Activated naive CD4-positive, alpha-beta T cell (primary cell): ENCODE measurements at places on chromosomes 4 and X.

GRCh38 chrX:22987452-22987851, 12.3 kb upstream of the DDX53 start:
- no peak for DNase-seq

GRCh38 chr4:10737337-10737736, 52.8 kb upstream of the CLNK start:
- DNase-seq, result no peak

DNA sequence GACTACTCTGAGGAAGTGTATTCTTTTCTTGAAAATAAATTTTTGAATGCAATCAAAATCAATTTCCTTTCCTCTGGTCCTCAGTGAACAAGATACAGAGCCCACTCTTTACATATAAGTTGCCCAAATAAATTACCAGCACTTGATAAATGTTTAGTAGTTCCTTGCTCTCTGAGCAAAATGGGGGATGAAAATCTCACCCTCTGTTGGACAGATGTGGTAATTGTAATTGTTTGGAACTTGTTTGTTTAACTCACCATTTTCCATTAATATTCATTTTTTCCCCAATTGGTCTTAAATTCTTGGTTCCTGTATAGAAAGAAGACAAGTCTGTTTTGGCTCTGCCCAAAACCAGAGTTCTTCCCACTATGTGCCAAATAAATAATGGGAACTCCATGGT, 146.3 kb downstream of the LDB2 start:
- DNase-seq, result no peak

- no peak for DNase-seq
Measured at GRCh38 chrX:109890910-109891502, 111.9 kb upstream of the TMEM164 start.

DNA sequence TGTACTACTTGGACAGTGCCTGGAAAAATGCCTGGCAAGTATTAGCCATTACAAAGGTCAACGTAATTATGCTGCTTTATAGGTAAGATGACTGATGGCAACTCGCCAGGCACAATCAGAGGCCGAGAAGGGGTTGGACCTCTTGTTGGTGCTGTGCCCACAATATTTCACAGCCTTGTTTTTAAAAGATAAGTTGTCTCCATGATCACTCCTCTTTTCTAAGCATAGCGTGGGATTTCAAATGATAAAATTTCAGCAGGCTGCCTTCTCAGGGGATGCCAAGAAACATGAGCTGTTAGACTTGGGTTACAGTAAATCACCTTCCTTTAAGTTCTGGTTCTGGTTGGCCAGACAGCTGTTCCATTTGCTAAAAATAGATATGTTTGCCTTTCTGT, 26.9 kb downstream of the HOPX start:
- no peak for DNase-seq

GRCh38 chrX:9396930-9397329, 67.9 kb upstream of the TBL1X start:
- DNase-seq, result no peak

- no peak for DNase-seq
Measured at GRCh38 chrX:23633834-23634580, 33.3 kb upstream of the PRDX4 start.

GRCh38 chr4:182194091-182194824, 48.9 kb upstream of the TENM3 start:
- DNase-seq, result no peak

DNA sequence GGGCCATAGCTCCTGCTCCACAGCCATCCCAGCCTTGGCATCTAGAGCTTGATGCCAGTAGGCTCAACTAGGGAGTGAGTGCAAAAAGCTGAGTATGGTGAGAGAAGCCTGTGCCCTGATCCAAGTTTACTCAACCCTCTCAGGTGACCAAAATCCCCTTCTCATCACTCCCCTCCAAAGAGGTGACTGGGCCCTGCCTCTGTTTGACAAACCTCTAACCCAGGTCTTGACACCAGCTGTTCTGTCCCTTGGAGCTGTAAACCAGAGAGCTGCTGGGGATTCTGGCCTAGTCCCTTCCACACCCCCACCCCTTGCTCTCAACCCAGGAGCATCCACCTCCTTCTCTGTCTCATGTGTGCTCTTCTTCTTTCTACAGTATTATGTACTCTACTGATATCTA, 73.5 kb downstream of the MSN start:
- DNase-seq, result no peak

GRCh38 chrX:13690836-13691235, 1.9 kb downstream of the RAB9A start:
- DNase-seq, result no peak

GRCh38 chr4:83860200-83860599, 324.3 kb downstream of the GPAT3 start:
- DNase-seq, result no peak

GRCh38 chr4:138300616-138301015, 58.5 kb upstream of the SLC7A11 start:
- no peak for DNase-seq

DNA sequence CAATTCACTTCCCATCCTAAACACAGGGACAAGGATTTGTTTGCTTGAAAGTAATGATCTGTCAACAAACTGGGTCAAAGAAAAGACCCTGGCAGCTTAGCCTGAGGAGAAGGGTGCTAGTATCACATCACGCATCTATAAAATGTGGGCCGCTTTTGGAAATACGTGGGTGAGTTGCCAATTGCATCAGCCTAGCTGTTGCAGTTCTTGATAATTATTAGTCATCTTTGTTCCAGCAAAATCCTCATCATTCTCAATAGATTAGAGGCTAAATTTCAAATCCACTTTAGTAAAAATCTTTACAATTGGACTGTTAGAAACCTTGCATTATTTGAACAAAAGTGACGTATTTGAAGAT, 33.6 kb upstream of the TAPT1 start:
- DNase-seq, result no peak

GRCh38 chr4:185903205-185903604, 91.2 kb upstream of the SORBS2 start:
- no peak for DNase-seq

GRCh38 chr4:7873881-7874280, 65.8 kb downstream of the AFAP1 start:
- DNase-seq, result no peak

GRCh38 chr4:74309223-74309622, 953 bp downstream of the EPGN start:
- no peak for DNase-seq

DNA sequence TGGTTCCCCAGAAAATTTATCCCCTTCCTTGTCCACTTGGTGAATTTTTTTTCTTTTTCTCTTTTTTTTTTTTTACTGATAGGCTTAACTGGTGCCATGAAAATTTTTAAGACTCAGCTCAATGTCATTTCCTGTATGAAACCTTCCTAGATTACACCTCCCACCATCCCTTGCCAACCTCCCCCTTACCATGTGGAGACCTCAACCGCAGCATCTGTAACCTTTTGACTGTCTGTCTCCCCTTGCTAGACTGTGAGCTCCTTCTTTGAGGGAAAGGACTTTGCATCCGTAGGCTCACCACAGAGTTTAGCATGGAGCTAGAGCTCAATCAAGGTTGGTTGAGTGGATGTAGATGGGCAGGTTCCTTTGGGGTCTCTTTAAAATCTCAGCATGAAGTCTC, 5.2 kb upstream of the PGRMC1 start:
- no peak for DNase-seq

- DNase-seq, result no peak
Measured at GRCh38 chr4:85740431-85740861, 265.5 kb downstream of the ARHGAP24 start.

DNA sequence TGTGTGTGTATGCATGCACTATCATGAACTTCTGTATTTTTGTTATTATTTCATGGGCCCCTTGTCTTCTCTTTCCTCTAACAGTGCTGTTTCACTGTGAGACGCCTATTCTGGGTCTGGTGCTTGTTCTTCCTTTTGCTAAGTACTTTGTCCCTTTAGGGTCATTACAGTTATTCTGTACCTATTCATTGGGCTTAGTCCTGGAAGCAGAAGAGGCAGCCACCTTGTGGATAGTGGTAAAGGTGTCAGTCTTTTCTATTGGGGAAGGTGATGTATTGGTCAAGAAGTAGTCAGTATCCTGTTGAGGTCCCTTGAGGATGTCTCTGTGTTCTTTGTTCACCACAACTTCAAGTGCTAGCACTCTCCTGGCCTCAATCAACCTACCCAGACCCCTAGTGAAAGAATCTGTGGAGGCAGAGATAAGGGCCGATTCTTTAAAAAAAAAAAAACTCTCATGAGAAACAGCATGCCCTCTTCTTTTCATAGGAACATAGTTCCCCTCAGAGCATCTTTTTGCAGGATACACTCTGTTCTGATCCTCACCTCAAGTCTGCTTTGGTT, 593.8 kb downstream of the SPRY1 start:
- no peak for DNase-seq

GRCh38 chr4:10639664-10640063, 44.9 kb downstream of the CLNK start:
- no peak for DNase-seq

- DNase-seq, result no peak
Measured at GRCh38 chr4:8643441-8643840, 50.9 kb downstream of the CPZ start.
